ENCODE measurements at places on chromosomes 7 and 10. TPM values are rescaled to one million over a fixed set of nuclear protein-coding genes. Genes with fewer than 3 reads are reported as not detected.
A peak's percentile ranks its signal among the peaks of the same experiment; 100 is the strongest.

HTRA1 gene
- total RNA-seq: under 0.01 TPM

DTX2 gene
- 14.5 TPM for total RNA-seq

CXCL12 gene
- under 0.01 TPM for total RNA-seq

TMEM139 gene
- not detected for total RNA-seq

VTI1A gene
- total RNA-seq: 20.7 TPM

NAT16 gene
- total RNA-seq: not detected

OLAH gene
- not detected for total RNA-seq

CCZ1B gene
- total RNA-seq: 15.1 TPM

IFIT1 gene
- 4.6 TPM for total RNA-seq

TMEM213 gene
- not detected for total RNA-seq

PLAC9 gene
- total RNA-seq: 0.27 TPM

GRCh38 chr10:120270906-120271305, 186.1 kb upstream of the PLPP4 start:
- DNase-seq: no peak

GRCh38 chr10:119341459-119342301, 134.3 kb downstream of the GRK5 start:
- DNase-seq: peak; percentile 26

GRCh38 chr10:34017281-34017680, 682.8 kb upstream of the NRP1 start:
- DNase-seq: no peak

DNA sequence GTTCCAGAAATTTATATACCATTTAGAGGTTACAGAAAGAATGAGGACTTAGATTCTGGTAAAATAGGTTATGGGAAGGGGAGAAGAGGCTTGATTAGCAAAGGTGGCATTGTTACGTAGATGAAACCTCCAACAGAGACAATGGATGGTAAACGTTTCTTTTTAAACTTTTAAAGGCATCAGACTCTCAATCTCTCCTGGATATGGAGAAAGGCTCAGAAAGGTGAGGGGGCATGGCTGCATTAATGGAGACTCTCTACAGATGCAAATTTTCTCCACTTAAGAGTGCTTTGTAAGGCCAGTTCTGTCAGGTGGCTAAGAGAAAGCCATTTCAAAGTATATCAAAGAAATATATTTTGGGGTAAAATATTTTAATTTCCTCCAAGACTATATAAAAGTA, 240.9 kb upstream of the PTER start:
- DNase-seq: no peak

GRCh38 chr10:12501324-12501723, 152.0 kb downstream of the CAMK1D start:
- DNase-seq: no peak

DNA sequence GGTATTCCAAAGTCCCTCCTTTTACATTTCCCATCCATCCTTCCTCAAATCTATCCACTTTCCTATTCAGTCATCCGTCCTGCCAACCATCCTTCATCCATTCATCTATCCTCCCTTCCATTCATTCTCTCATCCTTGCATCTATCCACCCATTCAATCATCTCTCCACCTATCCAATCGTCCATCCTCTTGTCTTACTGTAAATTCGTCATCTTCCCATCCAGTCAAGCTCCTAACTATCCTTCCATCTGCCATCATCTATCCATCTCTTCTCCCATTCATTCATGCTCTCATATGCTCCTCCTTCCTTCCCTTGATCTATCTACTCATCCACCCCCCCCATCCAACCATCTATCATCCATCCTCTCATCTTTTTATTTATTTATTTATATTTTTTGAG, 5.0 kb downstream of the CALHM3 start:
- no peak for DNase-seq

GRCh38 chr10:118568327-118568848, 27.1 kb downstream of the PRLHR start:
- DNase-seq: peak; percentile 55

- no peak for DNase-seq
Observed at GRCh38 chr7:41921453-41921981, 218.6 kb upstream of the INHBA start.

- no peak for DNase-seq
Observed at GRCh38 chr7:155996718-155997280, 184.5 kb upstream of the SHH start.

DNA sequence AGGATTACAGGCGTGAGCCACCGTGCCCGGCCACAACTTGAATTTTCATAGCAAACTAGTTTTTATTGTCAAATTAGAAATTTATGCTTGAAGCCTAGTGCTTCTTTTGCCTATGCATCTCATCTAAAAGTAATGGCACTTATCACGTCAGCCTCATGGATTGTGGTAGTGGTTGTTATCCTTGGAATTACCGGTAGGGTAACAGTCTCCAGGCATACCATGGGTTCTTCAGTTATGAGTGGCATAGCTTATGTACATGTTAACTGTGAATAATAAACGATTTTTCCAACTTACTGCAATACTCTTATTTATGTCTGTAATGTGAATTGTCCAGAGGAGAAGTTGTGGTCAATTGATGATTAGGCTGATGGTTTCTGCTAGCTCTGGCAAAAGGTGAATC, 63.1 kb downstream of the BMPR1A start:
- DNase-seq: no peak
